ENCODE measurements at places on chromosomes 1 and 21.

GRCh38 chr1:160161965-160162705 lies 10.7 kb downstream of the ATP1A4 start:
- peak; percentile 41 for DNase-seq

DNA sequence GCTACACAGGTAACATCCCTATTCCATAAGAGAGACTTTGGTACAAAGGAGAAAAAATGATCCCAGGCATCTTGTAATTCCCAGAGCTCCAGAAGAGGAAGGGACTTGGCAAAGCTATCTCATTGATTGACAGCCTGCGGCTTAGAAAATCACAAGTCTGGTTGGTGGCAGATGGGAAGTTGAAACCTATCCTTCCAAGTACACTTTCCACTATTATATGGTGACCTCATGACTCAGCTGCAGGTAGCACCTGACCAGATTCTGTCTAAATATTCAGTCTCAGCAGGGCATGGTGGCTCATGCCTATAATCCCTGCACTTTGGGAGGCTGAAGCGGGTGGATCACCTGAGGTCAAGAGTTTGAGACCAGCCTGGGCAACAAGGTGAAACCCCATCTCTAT lies 89.9 kb downstream of the TIAM1 start:
- no peak for DNase-seq

- DNase-seq: no peak
Measured at GRCh38 chr1:188355082-188355481, 1526.3 kb downstream of the PLA2G4A start.

DNA sequence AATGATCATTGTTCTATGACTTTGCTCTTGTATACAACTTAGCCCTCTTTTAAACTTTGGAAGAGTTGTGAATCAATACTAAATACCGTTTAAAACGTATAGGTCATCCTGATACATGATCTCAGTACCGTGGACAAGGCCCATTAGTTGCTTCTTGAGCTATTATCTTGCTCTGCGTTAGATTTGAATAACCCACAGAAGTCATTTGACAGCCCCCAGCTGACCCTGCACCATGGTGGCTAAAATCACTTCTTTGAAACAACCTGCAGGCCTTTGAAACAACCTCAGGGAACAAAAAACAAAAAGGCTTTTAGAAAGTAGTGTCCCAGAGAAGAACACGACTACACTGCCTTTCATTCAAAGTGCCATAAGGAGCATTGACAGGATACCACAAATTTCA lies 473.0 kb upstream of the ADGRL2 start:
- no peak for DNase-seq

GRCh38 chr1:12438349-12438924 lies 179.6 kb downstream of the DHRS3 start:
- no peak for DNase-seq

DNA sequence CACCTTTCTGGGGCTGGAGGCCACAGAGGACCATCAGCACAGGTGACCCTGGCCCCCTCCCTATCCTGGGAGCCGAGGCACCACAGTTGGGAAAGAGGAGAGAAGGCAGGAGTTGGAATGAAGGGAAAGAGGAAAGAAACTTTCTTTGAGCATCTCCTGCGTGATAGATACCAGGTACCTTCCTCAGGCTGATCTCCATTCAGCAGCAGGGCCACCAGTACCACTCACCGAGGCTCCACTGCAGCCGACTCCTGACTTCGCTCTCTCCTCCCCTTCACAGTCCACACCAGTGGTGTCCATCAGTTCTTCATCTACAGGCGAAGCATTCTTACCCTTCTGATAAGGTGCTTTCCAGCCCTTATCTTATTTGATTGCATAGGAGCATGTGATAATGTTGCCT lies 55.3 kb downstream of the LGR6 start:
- no peak for DNase-seq

DNA sequence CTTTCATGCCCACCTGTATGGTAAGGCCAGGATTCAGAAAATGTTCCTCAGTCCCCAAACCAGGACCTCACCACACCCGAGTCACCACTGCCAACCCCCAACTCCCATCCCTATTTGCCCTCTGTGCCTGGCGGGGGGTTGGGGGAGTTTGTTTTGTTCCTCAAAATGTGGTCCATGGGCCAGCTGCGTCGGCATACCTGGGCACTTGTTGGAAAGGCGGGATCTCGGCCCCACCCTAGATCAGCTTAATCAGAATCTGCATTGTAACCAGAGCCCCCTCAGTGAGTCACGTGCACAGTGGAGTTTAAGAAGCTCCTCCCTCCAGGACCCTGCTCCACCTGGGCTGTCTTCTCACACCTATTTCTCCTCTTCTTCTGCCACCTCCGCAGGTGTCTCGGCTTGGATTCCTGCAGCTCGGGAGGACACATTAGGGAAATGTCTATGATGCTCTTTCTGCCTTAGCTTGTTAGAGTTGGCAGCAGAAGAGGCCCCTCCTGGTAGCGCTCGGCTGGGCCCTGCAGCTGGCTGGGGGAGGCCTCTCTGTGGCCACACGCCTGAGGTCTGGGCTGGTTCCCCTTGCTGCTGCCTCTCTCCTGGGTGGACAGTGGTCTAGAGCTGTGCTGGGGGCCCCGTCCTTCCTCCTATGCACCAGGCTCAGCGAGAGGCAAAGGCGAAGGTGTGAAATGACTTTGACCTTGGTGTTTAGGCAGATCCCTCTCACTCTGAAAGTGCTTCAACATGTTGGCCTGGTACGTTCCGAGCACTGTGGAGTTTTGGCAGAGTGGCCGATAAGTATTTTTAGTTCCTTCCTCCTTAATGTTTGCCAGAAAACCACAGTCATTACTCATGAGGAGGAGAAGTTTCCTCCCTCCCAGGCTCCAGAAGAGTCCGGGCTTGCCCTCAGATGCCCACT lies 41.8 kb upstream of the CAMTA1 start:
- peak; percentile 74 for DNase-seq

- no peak for DNase-seq
Measured at GRCh38 chr1:160363951-160364735, 2.7 kb upstream of the NHLH1 start.

- DNase-seq: peak; percentile 87
Measured at GRCh38 chr1:94081566-94082344, 39.2 kb downstream of the ABCA4 start.

DNA sequence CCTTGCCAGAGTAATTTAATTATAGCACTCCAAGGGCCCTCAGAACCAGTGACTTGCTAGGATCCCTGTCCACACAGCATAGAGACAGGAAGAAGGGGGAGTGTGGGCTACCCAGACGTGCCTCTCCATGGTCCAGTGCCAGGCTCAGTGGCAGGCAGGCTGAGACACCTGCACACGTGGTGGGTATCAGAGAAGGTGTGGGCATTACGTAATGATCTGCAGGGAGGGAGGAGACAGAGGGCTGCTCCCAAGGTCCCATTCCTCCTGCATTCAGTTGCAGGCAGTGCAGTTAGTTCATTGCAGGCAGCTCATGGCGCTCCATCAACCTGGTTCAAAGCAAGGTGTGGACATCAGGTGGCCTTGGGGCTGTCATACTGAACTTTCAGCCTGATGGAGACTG lies 49.9 kb downstream of the C8B start:
- DNase-seq: no peak

- DNase-seq: no peak
Measured at GRCh38 chr1:241215203-241215602, 141.8 kb downstream of the RGS7 start.

- no peak for DNase-seq
Measured at GRCh38 chr1:36594023-36594422, 111.3 kb upstream of the CSF3R start.

DNA sequence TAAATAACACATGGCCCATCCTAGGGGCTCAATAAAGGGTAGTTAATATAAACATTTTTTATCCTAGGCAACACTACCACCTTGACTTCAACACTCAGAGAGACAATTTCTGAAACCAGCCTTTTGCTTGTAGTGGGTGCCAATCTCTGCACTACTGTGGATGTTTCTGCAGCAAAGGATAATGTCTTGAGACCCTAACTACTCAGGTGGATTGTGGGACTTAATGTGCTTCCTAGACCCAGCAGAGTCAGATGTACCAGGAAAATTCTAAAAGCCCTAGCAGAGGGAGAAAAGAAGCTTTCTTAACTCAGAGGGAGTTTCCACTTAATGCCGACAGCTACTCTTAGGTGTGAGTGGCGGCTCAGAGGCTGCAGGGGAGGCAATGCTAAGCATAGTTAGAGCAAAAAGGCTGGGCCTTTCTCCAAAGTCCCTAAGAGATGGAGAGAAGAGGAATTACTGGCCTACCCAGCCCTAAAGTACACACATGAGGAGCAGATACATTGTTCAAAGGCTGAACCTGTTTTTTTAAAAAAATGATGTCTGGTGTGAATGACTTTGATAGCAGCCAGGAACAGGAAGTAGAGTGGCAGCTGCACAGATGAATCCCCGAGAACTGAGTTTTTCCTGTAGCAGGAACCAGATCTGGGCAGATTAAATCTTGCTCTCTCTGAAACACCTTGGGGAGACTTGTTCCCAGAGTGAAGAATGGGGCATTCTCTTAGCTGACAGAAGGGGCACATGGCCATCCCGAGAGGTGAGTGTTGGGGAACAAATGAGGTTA lies 33.5 kb upstream of the ABCD3 start:
- no peak for DNase-seq

GRCh38 chr1:177023249-177023648 lies 141.3 kb downstream of the ASTN1 start:
- no peak for DNase-seq

GRCh38 chr1:201594575-201595245 lies 55.8 kb downstream of the NAV1 start:
- peak; percentile 44 for DNase-seq

- no peak for DNase-seq
Measured at GRCh38 chr1:22443332-22443731, 8.3 kb upstream of the ZBTB40 start.

DNA sequence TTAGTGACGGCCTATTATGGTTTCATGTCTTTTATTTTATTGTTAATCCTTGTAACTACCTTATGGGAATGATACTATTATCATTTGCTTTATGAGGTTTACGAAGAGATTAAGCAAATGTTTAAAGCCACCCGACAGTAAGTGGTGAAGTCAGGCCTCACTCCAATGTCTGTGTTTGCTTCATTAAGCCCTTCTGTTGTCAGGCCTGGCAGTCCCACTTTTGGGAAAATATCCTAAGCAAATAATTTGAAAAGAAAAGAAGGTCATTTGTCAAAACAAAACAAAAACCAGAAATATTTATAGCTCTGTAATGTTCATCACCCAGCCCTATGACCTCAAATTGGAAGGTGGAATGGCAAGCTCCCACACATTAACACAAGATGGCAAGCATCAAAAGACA lies 40.7 kb upstream of the USP24 start:
- no peak for DNase-seq

GRCh38 chr1:33797849-33798248 lies 66.0 kb upstream of the HMGB4 start:
- no peak for DNase-seq

DNA sequence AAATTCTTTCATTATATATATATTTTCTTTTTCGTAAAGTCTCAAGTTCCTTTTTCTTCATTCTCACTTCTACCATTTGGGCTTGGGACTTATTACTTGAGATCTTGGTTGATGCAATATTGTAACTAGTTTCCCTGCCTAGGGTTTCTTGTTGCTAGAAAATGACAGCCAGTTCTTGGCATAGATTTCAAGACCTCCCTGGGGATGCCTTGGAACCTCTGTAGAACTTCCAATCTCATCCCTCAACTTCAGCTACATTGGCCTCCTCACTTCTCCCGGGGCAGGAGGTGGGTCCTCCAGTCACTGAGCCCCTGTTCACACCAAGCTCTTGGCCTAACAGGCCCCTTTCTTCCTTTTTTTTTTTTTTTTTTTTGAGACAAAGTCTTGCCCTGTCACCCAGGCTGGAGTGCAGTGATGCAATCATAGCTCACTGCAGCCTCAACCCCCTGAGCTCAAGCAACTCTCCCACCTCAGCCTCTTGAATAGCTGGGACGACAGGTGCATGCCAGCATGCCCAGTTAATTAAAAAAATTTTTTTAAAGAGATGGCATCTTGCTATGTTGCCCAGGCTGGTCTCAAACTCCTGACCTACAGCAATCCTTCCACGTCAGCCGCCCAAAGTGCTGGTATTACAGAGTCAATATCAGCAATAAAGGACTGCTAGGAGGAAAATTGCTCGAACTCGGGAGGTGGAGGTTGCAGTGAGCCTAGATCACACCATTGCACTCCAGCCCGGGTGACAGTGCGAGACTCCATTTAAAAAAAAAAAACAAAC lies 33.1 kb downstream of the MAP3K7CL start:
- peak; percentile 72 for DNase-seq

GRCh38 chr1:160163615-160164014 lies 12.2 kb downstream of the ATP1A4 start:
- no peak for DNase-seq

DNA sequence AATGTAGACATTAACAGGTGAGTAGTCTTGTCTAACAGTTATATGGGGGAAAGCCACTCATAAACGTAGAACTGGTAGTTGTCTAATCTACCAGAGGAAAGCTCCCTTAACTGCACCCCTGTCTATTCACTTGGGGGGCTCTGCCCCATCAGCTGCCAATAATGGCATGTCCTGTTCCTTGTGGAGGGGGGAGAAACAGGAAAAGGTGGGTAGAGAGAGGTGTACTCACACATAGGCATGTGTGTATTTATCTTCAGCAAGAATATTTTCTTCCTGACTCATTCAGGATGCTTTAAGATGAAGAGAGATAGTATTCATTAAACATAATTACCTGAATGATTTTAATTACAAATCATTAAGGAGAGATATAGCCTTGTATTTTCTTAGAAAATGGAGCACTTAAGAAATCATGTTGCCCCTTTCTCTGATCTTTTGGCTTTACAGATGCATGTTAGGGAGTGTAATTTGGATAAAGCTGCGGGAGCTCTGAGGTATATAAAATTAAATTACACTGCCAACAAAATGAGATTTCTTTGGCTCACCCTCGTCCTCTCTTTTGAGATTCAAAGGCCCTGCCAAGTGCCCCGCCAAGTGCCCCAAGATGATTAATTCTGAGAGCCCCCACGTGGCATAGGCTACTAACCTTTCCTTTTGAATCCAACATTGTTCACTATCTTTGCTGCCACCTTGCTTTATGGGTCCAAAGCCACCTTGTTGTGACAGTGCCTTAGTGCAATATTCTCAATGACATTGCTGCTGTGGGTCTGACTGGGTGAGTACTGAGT lies 286.3 kb upstream of the LYPLAL1 start:
- DNase-seq: no peak

- DNase-seq: no peak
Measured at GRCh38 chr1:53792806-53793205, 45.3 kb downstream of the NDC1 start.

- peak; percentile 36 for DNase-seq
Measured at GRCh38 chr1:50978144-50978851, 8.3 kb downstream of the CDKN2C start.

DNA sequence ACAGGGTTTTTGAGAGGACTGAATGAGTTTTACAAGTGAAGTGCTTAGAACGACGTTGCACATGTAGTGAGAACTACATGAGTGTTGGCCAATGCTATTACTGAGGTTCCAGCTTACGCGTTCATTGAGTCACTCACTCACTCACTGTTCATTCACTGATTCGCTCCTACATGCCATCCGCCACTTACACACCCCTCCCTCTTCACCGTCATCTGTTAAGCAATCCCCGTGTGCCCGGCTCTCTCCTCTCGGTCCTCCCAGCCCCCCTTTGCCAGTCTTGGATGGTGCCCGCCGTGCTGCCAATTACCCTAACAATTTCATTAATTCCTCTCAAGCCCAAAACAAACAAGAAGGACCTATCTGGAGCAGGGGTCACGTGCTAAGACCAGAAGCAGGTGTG lies 27.3 kb upstream of the EPHA2 start:
- peak; percentile 43 for DNase-seq
